ENCODE measurements at places on chromosomes 7 and 10. TPM values are rescaled to one million over a fixed set of nuclear protein-coding genes. Genes with fewer than 3 reads are reported as not detected.

DNA sequence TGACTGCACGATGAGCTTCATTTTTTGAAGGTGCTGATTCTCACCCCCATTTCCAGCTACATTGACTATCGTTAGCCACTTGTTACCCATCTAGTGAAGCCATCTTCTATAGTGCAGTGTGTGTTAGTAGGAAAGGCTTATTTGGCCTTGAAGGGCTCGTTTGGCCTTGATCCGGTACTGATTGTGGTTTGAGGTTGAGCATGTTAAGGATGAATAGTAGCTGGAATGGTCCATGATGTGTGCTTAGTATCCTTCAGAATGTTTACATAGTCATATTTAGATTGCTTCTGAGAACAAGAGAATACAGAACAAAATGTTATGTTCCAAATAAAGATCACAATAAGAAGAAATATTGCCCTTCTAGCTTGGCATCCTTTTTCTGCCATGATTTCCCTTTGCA is 591.5 kb downstream of the AUTS2 start:
- no peak overlapping the region for H3K4me3 ChIP-seq
- no peaks in the 10 kb centered on the region for H3K27me3 ChIP-seq
- H3K27ac ChIP-seq, result no peak overlapping the region
- DNase-seq, result no peak
- no peaks in the 10 kb centered on the region for H3K36me3 ChIP-seq

GRCh38 chr7:128869944-128870285 is 7.3 kb downstream of the ATP6V1F start:
- H3K27ac ChIP-seq, result no peak overlapping the region
- H3K4me3 ChIP-seq, result peak overlapping the region; percentile 20
- peaks cover 4% of the 10 kb centered on the region for H3K27me3 ChIP-seq
- H3K36me3 ChIP-seq, result peaks cover 11% of the 10 kb centered on the region
- DNase-seq, result no peak

DNA sequence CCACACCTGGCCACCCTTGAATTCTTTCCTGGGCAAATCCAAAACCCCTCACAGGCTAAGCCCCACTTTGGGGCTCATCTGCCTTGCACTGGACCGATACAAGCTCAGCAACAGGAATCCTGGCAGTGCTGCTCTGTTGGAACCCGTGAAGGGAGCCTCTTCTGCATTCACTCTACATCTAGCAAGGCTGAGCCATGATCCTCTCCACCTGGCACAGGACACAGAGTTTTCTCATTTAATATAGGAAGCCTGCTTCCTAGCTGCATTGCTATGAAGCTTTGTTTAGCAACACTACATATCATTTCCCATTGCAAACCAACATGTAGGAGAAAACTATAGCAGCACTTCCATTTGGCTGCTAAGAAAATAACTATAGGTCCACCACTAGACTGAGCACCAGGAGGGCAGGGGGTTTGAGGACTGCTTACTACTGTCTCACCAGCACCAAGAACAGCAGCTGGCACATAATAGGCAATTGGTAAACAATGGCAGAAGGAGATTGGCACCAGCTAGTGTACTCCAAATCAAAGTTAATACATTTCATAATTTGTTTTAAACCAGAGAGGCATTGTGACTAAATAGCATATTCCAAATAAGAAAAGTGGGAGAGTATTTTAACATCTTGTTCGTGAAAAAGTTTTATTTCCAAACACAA is 56.1 kb downstream of the CPVL start:
- no peaks in the 10 kb centered on the region for H3K36me3 ChIP-seq

DNA sequence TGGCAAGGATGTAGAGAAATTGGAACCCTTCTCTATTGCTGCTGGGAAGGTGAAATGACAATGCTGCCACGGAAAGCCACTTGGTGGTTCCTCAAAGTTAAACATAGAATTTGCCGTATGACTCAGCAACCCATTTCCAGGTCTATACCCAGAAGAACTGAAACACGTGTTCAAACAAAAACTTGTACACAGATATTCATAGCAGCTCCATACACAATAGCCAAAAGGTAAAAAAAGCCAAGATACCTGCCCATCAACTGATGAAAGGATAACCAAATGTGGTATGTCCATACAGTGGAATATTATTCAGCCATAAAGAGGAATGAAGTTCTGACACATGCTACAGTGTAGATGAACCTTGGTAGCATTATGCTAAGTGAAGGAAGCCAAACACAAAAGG is 39.1 kb downstream of the LHPP start:
- H3K27me3 ChIP-seq, result no peaks in the 10 kb centered on the region
- no peaks in the 10 kb centered on the region for H3K4me1 ChIP-seq
- DNase-seq, result no peak

GRCh38 chr7:158387546-158387891 is 200.1 kb downstream of the PTPRN2 start:
- H3K4me3 ChIP-seq, result no peak overlapping the region
- peaks cover 2% of the 10 kb centered on the region for H3K27me3 ChIP-seq
- no peaks in the 10 kb centered on the region for H3K4me1 ChIP-seq
- no peak overlapping the region for H3K27ac ChIP-seq

- no peaks in the 10 kb centered on the region for H3K4me1 ChIP-seq
- H3K27me3 ChIP-seq, result no peaks in the 10 kb centered on the region
- H3K4me3 ChIP-seq, result no peak overlapping the region
- DNase-seq, result no peak
- H3K27ac ChIP-seq, result no peak overlapping the region
- no peaks in the 10 kb centered on the region for H3K36me3 ChIP-seq
Observed at GRCh38 chr7:103632005-103632639, 186.1 kb upstream of the SLC26A5 start.

GRCh38 chr7:44534087-44534486 is 7.0 kb downstream of the NPC1L1 start:
- no peaks in the 10 kb centered on the region for H3K4me1 ChIP-seq
- H3K4me3 ChIP-seq, result no peak overlapping the region
- H3K27ac ChIP-seq, result no peak overlapping the region
- no peak for DNase-seq
- H3K36me3 ChIP-seq, result no peaks in the 10 kb centered on the region

Gene C10orf143
- 4.3 TPM for total RNA-seq

Data from CD4-positive, alpha-beta T cell (primary cell).